ENCODE measurements at places on chromosomes 11 and 22.

DNA sequence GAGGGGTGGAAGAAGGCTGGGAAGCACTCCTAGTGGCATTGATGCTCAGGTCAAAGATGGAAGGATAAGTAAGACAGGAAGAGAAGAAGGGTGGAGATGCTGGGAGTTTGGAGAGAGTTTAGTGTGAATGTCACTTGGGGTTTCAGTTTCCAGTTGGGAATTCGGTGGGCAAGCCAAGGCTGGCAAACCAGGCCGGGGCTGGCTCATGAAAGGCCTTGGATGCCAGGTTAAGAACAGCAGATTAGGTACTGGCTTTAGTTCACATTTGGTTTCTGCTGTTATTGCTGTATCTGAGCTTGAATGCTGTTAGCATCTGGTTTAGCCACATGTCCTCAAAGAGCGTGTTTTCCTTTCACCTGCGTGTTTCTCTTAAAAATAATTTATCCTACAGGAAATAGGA, 69.6 kb downstream of the BLID start:
- no peak for DNase-seq

- no peak for DNase-seq
Observed at GRCh38 chr11:35006389-35007128, 90.1 kb downstream of the PDHX start.

DNA sequence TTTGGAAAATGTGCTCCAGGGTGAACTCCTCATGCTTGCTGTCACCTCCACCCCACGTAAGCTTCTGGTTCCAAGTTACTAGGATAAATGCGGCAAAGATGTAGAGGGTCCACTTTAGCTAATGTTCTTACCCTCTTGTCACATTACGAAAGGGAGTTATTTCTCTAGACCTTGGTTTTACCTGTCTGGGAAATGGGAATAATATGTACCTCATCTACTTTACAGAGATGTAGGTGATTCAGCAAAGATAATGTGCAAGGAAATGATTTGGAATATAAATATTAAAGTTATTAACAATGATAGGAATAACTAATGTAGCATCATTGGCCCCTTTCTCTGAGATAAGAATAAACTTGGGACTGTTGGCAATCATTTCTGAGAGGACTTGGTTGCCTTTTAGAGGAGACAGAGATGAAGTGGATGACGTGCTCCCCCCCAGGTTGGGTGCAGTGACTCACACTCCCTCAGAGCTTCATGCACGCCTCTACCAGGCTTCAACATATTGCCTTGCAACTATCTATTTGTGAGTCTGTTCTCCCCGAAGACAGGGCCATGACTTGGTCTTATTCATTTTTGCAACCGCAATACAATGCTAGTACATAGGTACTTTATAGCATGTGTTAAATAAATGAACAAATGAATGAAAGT, 97.1 kb downstream of the ME3 start:
- no peak for DNase-seq

GRCh38 chr11:123235656-123236261, 40.7 kb upstream of the CLMP start:
- no peak for DNase-seq

- no peak for DNase-seq
Observed at GRCh38 chr11:77207019-77207485, 79.0 kb downstream of the MYO7A start.

DNA sequence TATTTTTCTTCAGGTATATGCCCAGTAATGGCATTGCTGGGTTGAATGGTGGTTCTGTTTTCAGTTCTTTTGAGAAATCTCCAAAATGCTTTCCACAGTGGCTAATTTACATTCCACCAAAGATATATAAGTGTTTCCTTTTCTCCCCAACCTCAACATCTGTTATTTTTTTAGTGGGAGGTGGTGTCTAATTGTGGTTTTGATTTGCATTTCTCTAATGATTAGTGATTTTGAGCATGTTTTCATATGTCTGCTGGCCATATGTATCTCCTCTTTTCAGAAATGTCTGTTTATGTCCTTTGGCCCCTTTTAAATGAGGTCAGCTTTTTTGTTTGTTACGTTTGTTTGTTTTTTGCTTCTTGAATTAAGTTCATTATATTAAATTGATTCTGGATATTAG, 760.2 kb downstream of the KCNA4 start:
- no peak for DNase-seq

- DNase-seq: no peak
Observed at GRCh38 chr11:22602504-22602903, 23.1 kb downstream of the FANCF start.

DNA sequence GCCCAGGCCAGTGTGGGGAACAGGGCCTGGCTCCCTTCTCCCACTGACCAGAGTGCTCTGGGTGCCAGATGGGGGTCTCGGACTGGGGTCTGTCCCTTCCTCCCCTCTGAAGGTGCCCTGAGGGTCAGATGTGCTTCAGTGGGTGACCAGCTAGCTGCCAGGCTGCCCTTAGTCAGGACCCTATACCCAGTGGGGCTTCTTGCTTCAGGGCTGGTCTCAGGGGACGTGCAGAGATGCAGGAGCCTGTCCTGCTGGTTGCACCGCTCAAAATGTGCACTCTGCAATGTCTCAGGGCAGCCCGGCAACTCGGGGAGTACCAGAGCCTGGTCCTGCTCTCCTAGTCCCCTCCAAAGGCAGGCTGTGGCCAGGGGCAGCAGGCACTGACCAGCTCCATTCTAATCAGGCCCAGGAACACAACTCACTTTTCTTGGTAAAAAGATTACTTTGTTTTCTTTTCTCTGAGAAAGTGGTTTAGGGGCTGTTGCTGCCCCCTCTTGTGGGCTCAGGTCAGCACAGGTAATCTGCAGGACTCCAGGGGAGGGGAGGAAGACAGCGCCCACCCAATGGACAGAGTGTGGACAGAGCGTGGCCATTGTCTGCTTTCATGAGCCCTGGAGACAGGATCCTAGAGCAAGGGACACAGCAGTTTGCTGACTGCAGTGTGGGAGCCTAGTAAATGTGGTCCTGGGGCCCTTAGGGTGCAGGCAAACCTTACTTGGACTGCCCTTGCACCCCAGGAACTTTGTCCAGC, 80.9 kb downstream of the MED15 start:
- DNase-seq: no peak

DNA sequence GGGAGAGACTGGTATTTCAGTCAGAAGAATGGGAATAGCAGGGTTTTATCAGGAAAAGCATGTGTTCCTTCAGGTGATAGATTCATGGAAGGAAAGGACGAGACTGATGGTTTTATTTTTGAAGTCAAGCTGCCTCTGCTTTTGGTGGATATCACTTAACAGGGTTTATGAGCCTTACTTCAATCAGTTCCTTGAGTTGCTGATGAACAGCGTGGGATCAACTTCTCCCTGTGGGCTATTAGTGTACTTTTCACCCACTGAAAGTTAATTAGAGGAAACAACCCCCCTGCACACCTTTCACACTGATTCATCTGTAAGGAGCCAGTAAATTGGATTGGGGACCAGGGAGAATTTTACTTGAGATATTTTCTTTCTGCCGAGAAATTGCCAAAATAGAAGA, 479.0 kb downstream of the NELL1 start:
- no peak for DNase-seq

DNA sequence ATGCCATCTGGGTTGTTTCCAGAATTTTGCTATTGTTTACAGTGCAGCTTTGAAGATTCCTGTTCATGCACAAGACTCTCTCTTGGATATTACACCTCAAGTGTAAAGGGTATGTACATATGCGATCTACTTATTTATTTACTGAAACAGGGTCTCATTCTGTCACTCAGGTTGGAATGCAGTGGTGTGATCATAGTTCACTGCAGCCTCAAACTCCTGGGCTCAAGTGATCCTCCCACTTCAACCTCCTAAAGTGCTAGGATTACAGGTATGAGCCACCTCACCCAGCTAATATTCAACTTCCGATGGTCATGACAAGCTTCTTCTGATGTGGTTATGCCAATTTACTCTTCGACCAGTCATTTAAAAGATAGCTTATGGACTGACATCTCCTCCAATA, 158.1 kb upstream of the PITPNB start:
- no peak for DNase-seq

DNA sequence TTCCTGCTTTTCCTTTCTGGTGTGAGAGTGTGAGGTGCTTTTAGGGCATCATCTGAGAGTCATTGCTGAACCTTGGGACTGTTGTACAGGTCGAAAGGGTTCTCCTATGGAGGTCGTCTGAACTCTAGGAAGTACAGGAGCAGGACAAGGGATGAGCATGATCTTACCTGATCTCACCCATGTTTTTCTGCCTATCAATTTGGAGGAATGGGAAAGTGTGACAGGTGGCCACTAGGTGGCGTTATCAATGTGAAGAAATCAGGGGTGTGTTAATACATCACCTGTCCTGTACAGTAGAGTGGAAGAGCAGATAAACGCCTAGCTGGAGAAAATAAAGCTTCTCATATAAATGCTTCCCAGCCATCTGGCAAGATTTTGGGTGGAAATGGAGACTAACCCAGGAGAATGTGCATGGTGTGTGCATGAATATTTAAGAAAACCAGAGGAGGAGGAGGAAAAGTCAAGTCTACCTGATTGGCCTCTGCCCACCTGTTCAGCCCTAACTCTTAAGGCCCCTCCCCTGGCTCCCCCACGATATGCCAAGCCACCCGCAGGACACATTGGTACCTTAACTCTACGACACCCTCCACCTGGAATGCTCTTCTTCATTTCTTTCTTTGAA, 72.0 kb upstream of the NARS2 start:
- peak; percentile 36 for DNase-seq

GRCh38 chr11:122363296-122363695, 247.3 kb upstream of the BLID start:
- no peak for DNase-seq

DNA sequence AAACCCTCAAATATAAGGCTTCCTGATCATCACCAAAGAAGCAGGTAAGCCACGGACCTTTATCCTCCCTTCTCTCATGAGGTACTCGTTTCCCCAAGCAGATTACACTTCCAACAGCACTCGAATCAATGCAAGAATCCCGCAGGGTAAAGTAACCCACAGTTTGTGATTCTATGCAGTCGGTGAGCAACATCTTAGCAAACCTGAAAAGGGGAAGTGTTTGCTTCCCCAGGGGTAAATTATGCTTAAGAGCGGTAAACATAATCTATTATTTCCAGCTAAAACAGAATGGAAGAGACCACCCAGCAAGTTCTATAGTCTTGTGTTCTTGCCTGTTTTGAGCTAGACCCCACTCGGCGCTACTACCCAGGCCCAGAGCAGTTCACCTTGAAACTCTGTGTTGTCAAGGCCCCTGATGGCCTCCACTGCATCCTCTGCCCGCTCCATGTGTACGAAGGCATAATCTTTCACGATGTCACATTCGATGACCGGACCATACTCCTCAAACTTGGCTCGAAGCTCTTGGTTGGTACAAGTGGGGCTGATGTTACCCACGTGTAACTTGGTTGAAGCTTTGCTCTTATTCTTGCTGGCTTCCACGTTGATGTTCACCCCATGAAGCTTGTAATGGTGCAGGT, 1.3 kb downstream of the RBM4B start:
- no peak for DNase-seq

DNA sequence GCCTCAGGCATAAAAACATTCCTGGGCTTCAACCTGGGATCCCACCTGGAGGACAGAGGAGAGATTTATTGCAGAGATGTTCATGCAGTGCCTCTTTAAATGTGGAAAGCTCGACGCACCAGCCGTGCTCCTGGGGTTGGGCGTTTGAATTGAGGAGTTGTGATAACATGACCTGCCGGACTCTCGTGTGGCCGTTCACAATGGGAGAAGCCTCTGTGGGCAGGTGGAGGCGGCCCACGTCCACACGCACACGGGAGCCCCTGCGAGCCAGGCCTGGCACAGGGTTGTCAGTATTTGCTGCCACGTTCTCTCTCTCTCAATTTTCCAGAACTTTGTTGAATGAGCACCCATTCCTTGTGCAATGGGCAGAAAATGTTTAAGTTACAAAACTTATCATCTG, 58.3 kb upstream of the PPARA start:
- DNase-seq: no peak

GRCh38 chr11:34255101-34255500, 102.7 kb downstream of the ABTB2 start:
- no peak for DNase-seq

- no peak for DNase-seq
Observed at GRCh38 chr11:36817336-36817965, 219.4 kb upstream of the RAG2 start.

DNA sequence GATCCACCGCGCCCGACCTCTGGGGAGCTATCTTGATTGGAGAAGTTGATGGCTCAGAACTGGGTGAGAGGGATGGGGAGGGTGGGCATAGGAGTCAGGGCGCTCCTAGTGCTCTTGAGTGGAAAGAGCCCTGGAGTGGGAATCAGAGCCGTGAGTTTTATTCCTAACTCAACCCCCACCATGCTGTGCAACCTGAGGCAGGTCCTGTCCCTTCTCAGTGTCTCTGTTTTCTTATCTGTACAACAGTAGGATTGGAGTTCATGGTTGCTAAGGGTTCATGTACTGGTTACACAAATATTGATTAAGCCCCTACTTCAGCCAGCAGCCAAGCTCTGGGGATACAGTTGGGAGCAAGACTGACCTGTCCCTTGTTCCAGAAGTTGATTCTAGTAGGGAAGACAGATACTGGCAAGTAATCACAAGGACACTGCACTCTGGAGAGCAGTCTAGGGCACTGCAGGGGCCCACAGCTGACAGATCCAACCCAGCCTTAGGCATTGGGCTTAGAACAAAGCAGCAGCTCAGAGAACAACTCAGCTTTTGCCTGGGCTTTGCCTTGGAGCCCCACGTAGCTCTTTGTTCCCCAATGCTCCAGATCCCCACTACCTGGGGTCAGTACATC, 12.4 kb upstream of the DAGLA start:
- DNase-seq: no peak

GRCh38 chr11:77201370-77201769, 73.3 kb downstream of the MYO7A start:
- DNase-seq: no peak

GRCh38 chr11:56883371-56883987, 105.2 kb upstream of the OR5AK2 start:
- no peak for DNase-seq

Data from NCI-H2227 treated with DMSO at 0.1 percent for 48 hours (cell line).